T-helper 2 cell (primary cell): ENCODE measurements at places on chromosomes 3 and 15.

GRCh38 chr3:37457378-37458065 is 283.1 kb upstream of the LRRFIP2 start:
- DNase-seq, result no peak

GRCh38 chr3:70256566-70256965 is 55.9 kb downstream of the MDFIC2 start:
- no peak for DNase-seq

DNA sequence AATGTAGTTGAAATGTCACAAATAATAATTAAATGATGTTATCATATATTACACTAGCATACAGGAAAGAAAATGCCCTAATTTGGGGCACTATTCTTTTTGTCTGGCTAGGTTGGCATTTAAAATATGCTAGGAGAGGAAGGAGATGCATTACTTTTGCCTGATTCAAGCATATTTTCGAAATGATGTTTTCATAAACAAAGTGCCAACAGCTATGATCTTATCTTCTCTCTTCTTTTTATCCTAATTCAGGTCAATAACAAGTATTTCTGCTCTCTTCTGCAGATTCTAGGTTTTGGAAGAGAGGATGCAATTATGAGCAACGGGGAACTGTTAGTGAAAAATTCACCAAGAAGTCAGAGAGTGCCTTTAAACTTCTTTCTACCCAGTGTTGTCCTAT is 55.8 kb upstream of the NR2F2 start:
- DNase-seq, result no peak

DNA sequence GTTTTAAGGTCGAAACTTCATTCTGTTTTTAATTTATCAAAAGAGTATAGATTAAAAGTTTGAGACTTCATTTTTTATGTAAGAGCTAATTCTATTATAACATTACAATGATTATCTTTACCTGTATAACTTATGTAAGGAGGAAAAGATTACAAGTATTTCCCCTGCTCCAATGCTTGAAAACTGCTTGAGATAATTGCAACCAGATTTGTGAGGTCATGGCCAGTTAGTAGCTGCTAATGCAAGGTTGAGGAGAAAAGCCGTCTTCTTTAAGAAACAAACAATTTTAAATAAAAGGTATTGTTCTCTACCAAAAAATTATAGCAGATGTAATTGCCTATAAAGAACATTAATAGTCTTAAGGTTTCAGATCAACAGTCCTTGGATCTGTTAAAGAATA is 208.3 kb upstream of the UBE2E2 start:
- DNase-seq, result no peak

DNA sequence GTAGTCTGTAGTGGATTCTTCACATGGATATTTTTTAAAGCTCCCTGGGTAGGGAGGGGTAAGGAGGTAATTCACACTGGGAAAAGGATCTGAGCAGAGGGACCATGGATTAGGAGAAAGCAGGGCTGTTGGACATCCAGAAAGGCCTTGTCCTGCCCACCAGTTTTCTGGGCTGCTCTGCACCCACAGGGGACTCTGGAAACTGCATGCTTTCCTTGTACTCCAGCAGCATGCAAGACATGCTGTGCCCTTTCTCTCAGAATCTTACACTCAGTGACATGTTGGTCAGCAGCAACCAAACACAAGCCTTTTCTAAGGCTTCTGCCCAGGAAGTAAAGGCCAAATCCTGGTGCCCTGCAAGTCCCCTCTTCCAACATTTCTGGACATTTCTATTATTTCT is 2.5 kb upstream of the FBN1 start:
- no peak for DNase-seq

- no peak for DNase-seq
Measured at GRCh38 chr3:61181874-61182273, 69.4 kb downstream of the FHIT start.

GRCh38 chr3:9247361-9247940 is 2.0 kb downstream of the SRGAP3 start:
- no peak for DNase-seq

DNA sequence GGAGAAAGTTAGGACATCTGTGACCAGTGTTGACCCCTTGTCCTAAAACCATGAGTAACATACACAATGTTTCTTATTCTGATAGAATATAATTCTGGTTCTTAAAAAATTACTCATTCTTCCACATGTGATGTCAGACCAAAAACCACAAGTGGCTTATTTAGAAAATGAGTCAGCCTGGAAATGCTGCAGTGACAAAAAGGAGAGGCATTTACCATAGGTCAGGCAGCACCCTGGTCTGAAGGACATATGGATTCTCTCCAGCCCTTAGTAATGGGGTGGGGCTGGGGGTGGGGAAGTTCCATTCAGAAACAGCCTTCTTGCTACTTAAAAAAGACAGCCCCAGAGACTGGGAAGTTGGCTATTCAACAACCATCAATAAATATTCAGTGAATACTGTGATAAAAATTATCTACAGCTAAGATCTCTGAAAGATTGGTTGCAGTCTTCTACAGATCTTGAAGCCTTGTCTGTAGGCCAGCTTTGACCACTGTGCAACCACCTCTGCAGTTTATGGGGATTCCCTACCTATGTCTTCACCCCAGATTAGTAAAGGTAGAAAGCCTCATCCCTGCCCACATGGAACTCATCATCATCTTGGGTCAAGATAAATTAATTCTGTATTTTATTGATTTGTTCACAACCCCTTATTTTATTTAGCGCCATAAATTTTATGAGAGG is 34.9 kb upstream of the TIMP4 start:
- no peak for DNase-seq

DNA sequence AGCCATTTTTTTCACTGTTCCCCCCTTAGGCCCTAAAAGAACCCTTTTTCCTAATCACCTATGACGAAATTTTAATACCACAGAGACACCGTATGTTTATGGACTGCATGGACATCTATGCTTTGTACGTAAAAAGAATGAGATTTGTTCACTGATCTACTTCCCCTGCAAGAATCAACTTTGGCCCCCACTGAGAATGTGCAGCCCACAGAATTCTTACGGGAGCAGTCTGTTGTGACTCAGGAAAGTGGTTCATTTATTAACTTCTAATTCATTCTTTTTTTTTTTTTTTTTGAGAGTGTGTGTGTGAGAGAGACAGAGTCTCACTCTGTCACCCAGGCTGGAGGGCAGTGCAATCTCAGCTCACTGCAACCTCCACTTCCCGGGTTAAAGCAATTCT is 17.6 kb downstream of the EIF4E3 start:
- DNase-seq, result no peak

GRCh38 chr3:32705232-32705631 is 20.2 kb downstream of the CNOT10 start:
- no peak for DNase-seq

GRCh38 chr15:67585681-67586080 is 43.2 kb downstream of the MAP2K5 start:
- DNase-seq, result no peak

DNA sequence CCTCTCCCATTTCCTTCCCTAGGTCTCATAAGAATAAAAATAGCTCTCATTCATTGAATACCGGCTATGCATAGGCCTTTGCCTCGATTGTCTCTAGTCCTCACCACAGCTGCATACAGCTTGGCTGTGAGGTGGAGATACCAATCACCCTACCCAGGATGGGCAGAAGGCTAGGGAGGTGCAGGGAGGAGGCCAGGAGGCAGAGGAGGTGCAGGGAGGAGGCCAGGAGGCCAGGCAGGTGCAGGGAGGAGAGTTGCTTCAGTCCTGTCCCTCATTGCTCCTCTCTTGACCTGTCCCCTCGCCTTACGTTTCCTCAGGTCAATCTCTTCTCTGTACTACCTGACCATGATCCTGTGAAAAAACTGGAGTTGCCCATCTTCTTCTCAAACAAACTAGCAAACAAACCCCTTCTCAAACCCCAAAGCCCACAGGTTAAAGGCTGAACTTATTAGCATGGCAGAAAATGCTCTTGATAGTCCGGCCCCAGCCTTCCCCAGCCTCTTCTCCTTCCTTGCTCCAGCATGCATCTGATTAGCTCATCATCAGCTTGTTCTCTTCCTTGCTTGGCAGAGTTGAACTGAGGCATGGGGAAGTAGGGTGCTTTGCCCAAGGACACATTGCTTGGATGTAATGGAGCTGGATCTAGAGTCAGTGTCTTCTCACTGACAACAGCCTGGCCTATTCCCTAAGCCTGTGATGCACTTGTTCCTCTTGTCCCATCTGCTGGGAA is 15.8 kb downstream of the PODXL2 start:
- no peak for DNase-seq

DNA sequence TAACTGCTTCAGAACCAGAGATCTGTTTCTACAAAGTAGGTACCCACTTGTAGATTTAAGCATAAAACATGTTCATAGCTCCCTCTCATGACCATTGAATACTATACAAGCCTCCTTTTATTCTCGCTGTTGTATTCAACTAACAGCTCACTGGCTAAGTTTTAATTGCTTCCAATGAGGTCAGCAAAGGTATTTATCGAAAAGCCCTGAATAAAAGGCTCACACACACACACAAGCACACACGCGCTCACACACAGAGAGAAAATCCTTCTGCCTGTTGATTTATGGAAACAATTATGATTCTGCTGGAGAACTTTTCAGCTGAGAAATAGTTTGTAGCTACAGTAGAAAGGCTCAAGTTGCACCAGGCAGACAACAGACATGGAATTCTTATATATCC is at the start of gene FGF7:
TSS of gene FGF7 (plus strand) at position 222 of the 400 bp plus-strand sequence. CDS start 1,056 bp downstream, outside the sequence.
- no peak for DNase-seq

DNA sequence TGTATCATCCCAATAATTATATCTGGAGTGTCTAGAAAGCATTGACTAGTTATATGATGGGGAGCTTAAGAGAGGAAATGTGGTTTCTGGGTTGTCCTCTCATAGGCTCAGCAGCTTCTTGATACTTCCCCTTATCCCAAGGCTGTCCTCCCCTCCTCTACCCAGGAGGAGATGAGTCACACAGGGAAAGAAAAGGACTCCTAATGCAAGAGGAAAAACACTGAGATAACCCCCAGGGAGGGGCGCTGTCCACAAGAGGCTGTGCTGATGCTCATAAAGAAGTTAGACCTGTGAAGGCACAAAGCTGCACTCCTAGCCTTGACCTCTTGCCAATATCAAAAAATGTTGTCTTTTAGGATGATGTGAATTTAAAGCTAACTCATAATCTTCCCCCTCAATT is 28.8 kb upstream of the GYG1 start:
- no peak for DNase-seq

- no peak for DNase-seq
Measured at GRCh38 chr3:114126461-114126860, 52.4 kb downstream of the DRD3 start.

DNA sequence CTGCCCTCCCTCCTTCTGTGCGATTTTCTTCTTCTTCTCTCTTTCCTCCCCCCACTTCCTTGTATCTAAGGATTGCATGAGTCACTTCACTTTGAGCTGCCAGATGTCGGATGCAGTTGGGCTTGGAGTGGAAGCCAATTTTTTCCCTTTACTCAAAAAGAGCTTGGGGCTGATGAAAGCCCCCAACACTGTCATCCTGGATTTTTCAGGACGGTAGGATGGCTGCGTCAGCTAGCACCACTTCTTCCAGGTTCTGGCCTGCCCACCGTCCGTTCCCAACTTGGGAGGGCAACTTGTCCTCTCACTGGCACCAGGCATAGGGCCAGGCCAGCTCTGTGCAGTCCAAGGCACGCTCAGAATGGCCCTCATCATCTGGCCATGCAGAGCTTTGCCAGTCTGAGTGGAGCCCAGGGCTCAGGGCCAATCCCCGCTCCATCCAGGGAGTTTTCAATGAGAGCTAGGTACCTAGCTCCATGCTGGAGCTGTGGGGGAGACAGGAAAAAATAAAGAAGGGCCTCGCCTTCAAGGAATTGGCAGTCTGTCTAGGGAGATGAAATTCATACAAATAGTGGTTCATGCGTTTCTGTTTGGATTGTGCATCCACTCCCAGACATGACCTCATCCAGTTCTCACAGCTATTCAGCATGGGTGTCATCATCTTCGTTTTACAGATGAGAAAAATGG is 47.7 kb upstream of the INSYN1 start:
- DNase-seq, result no peak

DNA sequence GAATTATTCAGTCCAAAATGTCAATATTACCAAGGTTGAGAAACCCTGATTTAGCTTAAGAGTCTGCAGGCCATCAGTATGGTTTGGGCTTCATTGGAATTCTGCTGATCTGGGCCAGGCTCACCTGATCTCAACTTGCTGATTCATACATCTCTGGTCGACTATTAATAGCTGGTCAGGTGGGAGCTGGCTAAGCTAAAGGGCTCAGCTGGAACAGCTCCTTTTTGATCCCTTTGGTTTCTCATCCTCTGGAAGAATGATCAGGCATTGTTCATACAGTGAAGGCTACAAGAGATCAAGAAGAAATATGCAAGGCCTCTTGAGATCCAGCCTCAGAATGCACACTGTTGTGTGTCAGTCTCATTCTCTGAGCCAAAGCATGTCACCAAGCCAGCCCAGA is 123.3 kb upstream of the MME start:
- DNase-seq, result no peak

DNA sequence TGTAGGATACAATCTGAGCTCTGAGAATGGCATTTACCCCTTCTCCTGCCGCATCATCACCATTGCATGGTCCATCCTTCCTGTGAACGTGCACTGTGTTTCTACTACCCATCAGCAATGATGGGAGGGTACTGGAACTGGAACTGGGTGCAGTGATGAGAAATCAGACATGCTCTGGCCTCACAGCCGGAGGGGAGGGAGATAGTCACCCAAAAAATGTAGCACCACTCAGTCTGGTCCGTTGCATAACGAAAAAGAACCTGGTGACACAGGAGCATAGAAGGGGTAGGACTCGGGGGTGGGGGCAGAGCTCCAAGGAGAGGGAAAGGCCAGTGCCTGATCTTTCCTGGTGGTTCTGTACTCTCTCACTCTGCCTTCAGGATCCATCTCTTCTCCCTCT is 205.0 kb downstream of the RPLP1 start:
- no peak for DNase-seq

DNA sequence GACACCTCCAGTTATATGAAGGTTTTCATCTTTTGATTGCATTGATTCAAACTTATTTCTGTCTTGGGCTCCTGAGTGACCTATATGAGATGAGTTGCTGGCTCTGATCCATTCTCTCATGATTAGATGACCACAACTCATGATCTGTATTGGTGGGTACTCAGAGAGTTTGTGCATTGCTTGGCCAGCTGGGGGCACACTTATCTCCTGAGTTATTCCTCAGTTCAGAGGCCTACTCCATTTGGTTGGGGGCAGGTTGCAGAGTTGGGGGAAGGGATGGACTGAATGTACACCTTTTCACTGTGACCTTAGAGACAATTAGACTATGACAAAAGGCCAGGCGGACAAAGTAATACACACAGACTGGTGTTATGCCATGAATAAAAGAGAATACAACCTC is 166.2 kb upstream of the SEMA6D start:
- DNase-seq, result no peak

DNA sequence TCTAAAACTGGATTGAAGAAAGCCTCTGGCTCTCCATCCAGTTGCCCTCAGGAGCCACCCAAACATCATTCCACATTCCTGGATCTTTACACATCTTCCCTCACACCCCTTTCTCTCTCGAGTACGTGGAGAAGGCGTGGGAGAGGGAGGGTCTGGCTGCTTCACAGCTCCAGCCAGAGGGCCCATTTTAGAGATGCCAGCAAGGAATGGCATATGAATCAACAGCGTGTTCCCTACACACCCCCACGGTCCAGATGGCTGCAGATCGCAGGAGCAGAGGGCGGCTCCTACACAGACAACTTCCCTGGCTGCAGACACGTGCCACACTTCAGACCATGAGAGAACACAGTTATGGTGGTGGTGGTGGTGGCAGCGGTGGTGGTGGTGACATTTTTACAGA is 280.1 kb downstream of the ERC2 start:
- no peak for DNase-seq

GRCh38 chr15:33309602-33310276 is 1.0 kb upstream of the RYR3 start:
- no peak for DNase-seq

GRCh38 chr3:57701781-57702180 is 8.9 kb upstream of the DENND6A start:
- no peak for DNase-seq
